ENCODE measurements at places on chromosomes 2 and 18. TPM values are rescaled to one million over a fixed set of nuclear protein-coding genes. Genes with fewer than 3 reads are reported as not detected.

- peaks cover 6% of the 10 kb centered on the region for H3K4me1 ChIP-seq
- H3K27ac ChIP-seq = no peak overlapping the region
- DNase-seq = no peak
- H3K36me3 ChIP-seq = no peaks in the 10 kb centered on the region
- no peaks in the 10 kb centered on the region for H3K27me3 ChIP-seq
Observed at GRCh38 chr2:55169915-55170314, 62.2 kb downstream of the CLHC1 start.

GRCh38 chr2:236627193-236627592 lies 57.6 kb downstream of the ACKR3 start:
- no peaks in the 10 kb centered on the region for H3K36me3 ChIP-seq
- H3K4me3 ChIP-seq = no peak overlapping the region
- peaks cover 2% of the 10 kb centered on the region for H3K27me3 ChIP-seq
- DNase-seq = no peak
- H3K4me1 ChIP-seq = no peaks in the 10 kb centered on the region

IL1R2 gene
- 1.1 TPM for total RNA-seq

DNA sequence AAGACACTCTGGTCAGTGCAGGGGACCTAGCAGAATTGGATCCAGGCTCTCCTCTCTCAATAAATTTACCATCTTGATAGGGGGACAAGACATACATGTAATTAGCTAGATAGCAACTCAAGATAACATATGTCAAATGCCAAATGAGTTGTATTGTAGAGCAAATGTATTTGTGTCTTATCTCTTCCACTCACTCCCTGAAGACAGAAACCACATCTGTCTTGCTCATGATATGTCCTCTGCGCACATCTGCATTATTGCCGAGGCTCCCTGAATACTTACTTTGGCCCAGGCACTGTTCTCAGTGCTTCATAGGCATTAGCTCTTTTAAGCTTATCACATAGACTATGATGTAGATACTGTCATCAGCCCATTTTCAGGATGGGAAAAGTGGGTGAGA lies 122.9 kb upstream of the GATA6 start:
- H3K4me1 ChIP-seq = no peaks in the 10 kb centered on the region
- H3K27ac ChIP-seq = no peak overlapping the region

DNA sequence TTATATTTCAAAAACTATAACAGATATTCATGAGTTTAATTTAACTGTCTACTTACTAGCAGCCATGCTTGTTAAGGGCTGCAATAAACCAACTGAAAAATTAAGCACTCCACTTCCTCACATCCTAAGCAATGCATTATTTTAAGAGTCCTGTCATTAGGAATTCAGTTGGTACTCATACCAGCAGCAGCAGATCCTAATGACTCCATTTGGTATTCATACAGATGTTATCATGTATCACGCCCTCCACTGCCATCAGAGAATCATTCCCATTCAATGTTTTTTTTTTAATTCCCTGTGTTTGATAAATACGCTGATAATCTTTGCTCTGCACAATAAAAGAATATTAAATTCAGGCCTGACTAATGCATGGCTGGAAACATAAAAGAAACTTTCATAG lies 236.8 kb downstream of the AFF3 start:
- H3K36me3 ChIP-seq = no peaks in the 10 kb centered on the region
- no peaks in the 10 kb centered on the region for H3K4me1 ChIP-seq
- DNase-seq = no peak

GRCh38 chr2:25098670-25099486 lies 57.0 kb downstream of the EFR3B start:
- H3K27me3 ChIP-seq = no peaks in the 10 kb centered on the region
- no peaks in the 10 kb centered on the region for H3K36me3 ChIP-seq
- H3K4me1 ChIP-seq = no peaks in the 10 kb centered on the region
- H3K27ac ChIP-seq = no peak overlapping the region
- no peak overlapping the region for H3K4me3 ChIP-seq

- no peak for DNase-seq
- no peaks in the 10 kb centered on the region for H3K36me3 ChIP-seq
- H3K4me3 ChIP-seq = no peak overlapping the region
- peaks cover 6% of the 10 kb centered on the region for H3K4me1 ChIP-seq
- H3K27me3 ChIP-seq = no peaks in the 10 kb centered on the region
Observed at GRCh38 chr2:25063876-25064660, 22.2 kb downstream of the EFR3B start.

DCDC2C gene
- not detected for total RNA-seq

DNA sequence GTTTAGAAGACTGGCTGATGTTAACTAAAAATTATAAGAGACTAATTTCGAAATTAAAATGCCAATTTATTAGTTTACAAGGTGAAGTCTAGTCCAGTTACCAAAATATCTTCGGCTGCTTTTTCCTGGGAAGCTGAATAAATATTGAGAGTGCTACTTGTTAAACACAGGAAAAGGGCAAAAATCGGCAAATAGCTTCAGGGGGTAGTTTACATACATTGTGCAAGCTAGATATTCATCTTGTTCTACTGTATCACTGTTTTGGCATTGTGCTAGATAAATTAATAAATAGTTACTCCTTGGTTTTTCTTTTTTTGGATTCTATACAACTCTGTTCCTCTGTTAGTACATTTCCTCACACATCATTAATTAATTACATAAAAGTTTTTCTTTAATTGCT lies 29.3 kb downstream of the NHEJ1 start:
- no peak overlapping the region for H3K27ac ChIP-seq
- H3K4me1 ChIP-seq = no peaks in the 10 kb centered on the region
- no peaks in the 10 kb centered on the region for H3K27me3 ChIP-seq

- no peaks in the 10 kb centered on the region for H3K27me3 ChIP-seq
- H3K36me3 ChIP-seq = peaks cover 47% of the 10 kb centered on the region
- H3K4me1 ChIP-seq = peaks cover 22% of the 10 kb centered on the region
- no peak overlapping the region for H3K4me3 ChIP-seq
- DNase-seq = no peak
Observed at GRCh38 chr18:686339-687111, 25.9 kb downstream of the ENOSF1 start.

DNA sequence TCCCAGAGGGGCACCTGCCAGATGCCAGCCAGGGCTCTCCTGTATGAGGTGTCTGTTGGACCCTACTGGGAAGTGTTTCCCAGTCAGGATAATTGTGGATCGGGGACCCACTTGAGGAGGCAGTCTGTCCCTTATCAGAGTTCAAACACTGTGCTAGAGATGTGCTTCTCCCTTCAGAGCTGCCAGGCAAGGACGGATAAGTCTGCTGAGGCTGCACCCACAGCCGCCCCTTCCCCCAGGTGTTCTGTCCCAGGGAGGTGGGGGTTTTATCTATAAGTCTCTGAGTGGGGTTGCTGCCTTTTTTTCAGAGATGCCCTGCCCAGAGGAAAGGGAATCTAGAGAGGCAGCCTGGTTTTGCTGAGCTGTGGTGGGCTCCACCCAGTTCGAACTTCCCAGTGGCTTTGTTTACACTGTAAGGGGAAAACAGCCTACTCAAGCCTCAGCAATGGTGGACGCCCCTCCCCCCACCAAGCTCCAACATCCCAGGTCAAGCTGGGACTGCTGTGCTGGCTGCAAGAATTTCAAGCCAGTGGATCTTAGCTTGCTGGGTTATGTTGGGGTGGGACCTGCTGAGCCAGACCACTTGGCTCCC lies 324.0 kb upstream of the SETBP1 start:
- H3K4me1 ChIP-seq = no peaks in the 10 kb centered on the region
- H3K27ac ChIP-seq = no peak overlapping the region
- DNase-seq = no peak
- no peak overlapping the region for H3K4me3 ChIP-seq
- no peaks in the 10 kb centered on the region for H3K36me3 ChIP-seq

TMEFF2 gene
- not detected for total RNA-seq

PARD6G gene
- 0.10 TPM for total RNA-seq

- H3K36me3 ChIP-seq = no peaks in the 10 kb centered on the region
- no peak for DNase-seq
- H3K4me1 ChIP-seq = no peaks in the 10 kb centered on the region
- no peak overlapping the region for H3K4me3 ChIP-seq
- H3K27me3 ChIP-seq = peaks cover 6% of the 10 kb centered on the region
Observed at GRCh38 chr2:42906557-42907411, 114.4 kb upstream of the HAAO start.

DNA sequence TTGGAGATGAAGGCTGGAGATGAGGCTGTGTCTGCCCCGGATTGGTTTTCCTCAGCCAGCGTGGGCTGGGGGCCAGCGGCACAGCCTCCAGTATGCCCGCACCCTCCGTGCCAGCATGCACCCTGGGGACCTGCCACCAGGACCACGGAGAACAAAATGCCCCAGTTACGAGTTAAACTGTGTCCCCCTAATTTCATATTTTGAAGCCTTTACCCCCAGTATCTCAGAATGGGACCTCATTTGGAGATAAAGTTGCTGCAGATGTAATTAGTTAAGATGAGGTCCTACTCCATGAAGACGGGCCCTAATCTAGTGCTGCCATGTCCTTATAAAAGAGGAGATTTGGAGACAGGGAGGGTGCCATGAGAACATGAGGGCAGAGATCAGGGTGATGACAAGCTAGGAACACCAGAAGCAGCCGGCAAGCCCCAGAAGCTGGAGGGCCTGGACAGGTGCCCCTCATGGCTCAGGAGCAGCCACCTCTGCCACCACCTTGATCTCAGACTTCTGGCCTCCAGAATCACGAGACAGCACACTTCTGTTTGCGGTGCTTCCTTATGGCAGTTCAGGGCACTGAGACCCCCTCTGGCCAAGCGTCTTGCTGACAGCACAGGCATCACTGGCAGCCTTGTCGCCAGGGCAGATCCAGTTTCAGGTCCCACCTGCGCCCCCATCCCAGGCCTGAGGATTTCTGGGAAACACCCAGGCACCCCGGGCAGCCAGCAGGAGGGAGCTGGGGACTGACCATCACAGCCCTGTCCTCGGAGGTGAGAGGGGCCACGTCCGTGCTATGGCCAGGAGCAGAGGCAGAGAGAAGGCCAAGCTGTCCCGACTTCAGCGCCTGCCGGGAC lies 29.4 kb downstream of the KIF1A start:
- no peaks in the 10 kb centered on the region for H3K4me1 ChIP-seq
- no peaks in the 10 kb centered on the region for H3K36me3 ChIP-seq
- H3K27me3 ChIP-seq = peaks cover 3% of the 10 kb centered on the region
- DNase-seq = no peak

- H3K36me3 ChIP-seq = peaks cover 2% of the 10 kb centered on the region
- DNase-seq = no peak
- H3K27ac ChIP-seq = no peak overlapping the region
- H3K27me3 ChIP-seq = peaks cover 13% of the 10 kb centered on the region
- H3K4me1 ChIP-seq = peaks cover 18% of the 10 kb centered on the region
Observed at GRCh38 chr2:204846471-204846870, 301.2 kb downstream of the PARD3B start.

TMEM200C gene
- 0.07 TPM for total RNA-seq

LINC00305 gene
- total RNA-seq = not detected

- H3K27me3 ChIP-seq = peaks cover 6% of the 10 kb centered on the region
- H3K4me1 ChIP-seq = no peaks in the 10 kb centered on the region
- DNase-seq = no peak
- no peak overlapping the region for H3K4me3 ChIP-seq
- H3K36me3 ChIP-seq = peaks cover 2% of the 10 kb centered on the region
Observed at GRCh38 chr2:402721-403120, 114.8 kb upstream of the ALKAL2 start.

FAM124B gene
- total RNA-seq = 0.34 TPM

GRCh38 chr2:152250421-152251100 lies 75.0 kb upstream of the STAM2 start:
- H3K4me1 ChIP-seq = no peaks in the 10 kb centered on the region
- H3K4me3 ChIP-seq = no peak overlapping the region
- DNase-seq = no peak
- no peaks in the 10 kb centered on the region for H3K36me3 ChIP-seq
- peaks cover 4% of the 10 kb centered on the region for H3K27me3 ChIP-seq

DNA sequence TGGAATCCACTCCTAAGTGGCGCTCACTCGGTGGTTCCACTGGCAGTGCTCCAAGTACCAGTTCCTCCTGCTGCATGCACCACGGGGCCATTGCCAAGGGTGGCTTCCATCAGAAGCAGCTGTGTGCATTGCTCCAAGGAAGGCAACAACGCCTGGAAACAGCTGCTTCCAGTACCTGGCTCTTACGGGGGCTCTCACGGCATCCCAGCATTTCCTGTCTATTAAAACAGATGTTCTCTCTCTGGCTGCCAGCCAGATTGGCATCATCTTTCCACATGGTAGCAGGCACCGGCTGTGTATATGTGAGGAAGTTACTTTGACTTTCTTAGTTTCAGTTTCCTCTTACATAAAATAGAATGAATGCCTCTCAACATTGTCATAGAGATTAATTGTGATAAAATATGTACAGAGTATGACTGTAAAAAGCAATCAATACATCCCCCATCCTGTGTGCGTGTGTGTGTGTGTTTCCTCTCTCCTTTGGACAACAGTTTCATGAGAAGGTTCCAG lies 84.9 kb downstream of the CMPK2 start:
- H3K36me3 ChIP-seq = no peaks in the 10 kb centered on the region
- DNase-seq = no peak
- peaks cover 7% of the 10 kb centered on the region for H3K4me1 ChIP-seq
- no peak overlapping the region for H3K4me3 ChIP-seq

- peaks cover 8% of the 10 kb centered on the region for H3K4me1 ChIP-seq
- no peak overlapping the region for H3K4me3 ChIP-seq
- H3K36me3 ChIP-seq = peaks cover 2% of the 10 kb centered on the region
- H3K27ac ChIP-seq = no peak overlapping the region
Observed at GRCh38 chr2:189685540-189686229, 11.2 kb downstream of the ANKAR start.

VWA3B gene
- not detected for total RNA-seq

GRCh38 chr18:79442508-79443221 lies 46.9 kb downstream of the NFATC1 start:
- peaks cover 12% of the 10 kb centered on the region for H3K4me1 ChIP-seq
- H3K27ac ChIP-seq = no peak overlapping the region
- H3K36me3 ChIP-seq = peaks cover 26% of the 10 kb centered on the region
- no peak overlapping the region for H3K4me3 ChIP-seq
- no peaks in the 10 kb centered on the region for H3K27me3 ChIP-seq

- H3K27me3 ChIP-seq = no peaks in the 10 kb centered on the region
- DNase-seq = no peak
- no peaks in the 10 kb centered on the region for H3K4me1 ChIP-seq
- H3K27ac ChIP-seq = no peak overlapping the region
- H3K4me3 ChIP-seq = no peak overlapping the region
- H3K36me3 ChIP-seq = no peaks in the 10 kb centered on the region
Observed at GRCh38 chr2:150166313-150167051, 321.0 kb downstream of the RND3 start.

TNFRSF11A gene
- total RNA-seq = 22.9 TPM

- peaks cover 65% of the 10 kb centered on the region for H3K27me3 ChIP-seq
- H3K36me3 ChIP-seq = peaks cover 1% of the 10 kb centered on the region
- H3K27ac ChIP-seq = no peak overlapping the region
- DNase-seq = no peak
- no peaks in the 10 kb centered on the region for H3K4me1 ChIP-seq
Observed at GRCh38 chr18:5894611-5895298, 567 bp downstream of the TMEM200C start.

DNA sequence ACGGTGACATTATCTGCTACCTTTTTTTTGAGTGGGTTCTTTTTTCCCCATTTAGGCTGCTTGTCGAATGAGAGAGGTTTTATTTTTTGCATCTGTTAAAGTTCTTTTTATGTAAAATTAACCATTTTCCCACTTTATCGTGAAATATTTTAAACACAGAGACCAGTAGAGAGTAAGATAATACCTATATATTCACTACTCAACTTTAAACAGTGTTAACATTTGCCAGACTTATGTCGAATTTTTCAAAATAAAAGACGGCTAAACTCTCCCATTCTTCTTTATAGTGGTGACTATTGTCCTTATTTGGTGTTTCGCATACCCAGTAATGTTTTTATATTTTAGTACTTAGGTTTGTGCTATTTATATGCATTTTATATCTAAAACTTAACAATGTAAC lies 743 bp upstream of the PUS10 start:
- DNase-seq = no peak
- peaks cover 19% of the 10 kb centered on the region for H3K36me3 ChIP-seq
- H3K4me3 ChIP-seq = peak overlapping the region; percentile 97
- H3K27me3 ChIP-seq = no peaks in the 10 kb centered on the region

CLK1 gene
- total RNA-seq = 91.7 TPM
